ENCODE measurements at places on chromosomes 6 and 20. TPM values are rescaled to one million over a fixed set of nuclear protein-coding genes. Genes with fewer than 3 reads are reported as not detected.

The NXT1 gene
- polyA plus RNA-seq, result 8.8 TPM

The SPAG4 gene
- 51.3 TPM for polyA plus RNA-seq

The VWA7 gene
- 11.9 TPM for polyA plus RNA-seq

The CTCFL gene
- polyA plus RNA-seq, result not detected

The BPIFB2 gene
- polyA plus RNA-seq, result 0.05 TPM

The POPDC3 gene
- 0.84 TPM for polyA plus RNA-seq

The CARMIL1 gene
- polyA plus RNA-seq, result 5.9 TPM

The SCP2D1 gene
- not detected for polyA plus RNA-seq

The TMEM170B gene
- 0.49 TPM for polyA plus RNA-seq

The B3GALT4 gene
- polyA plus RNA-seq, result 8.7 TPM

The ADGRB3 gene
- 0.04 TPM for polyA plus RNA-seq

The GSTA3 gene
- not detected for polyA plus RNA-seq

The POU5F1 gene
- polyA plus RNA-seq, result 8.6 TPM

The OR2B6 gene
- not detected for polyA plus RNA-seq

The GTSF1L gene
- polyA plus RNA-seq, result not detected

The GINS1 gene
- polyA plus RNA-seq, result 0.52 TPM

The TCP11 gene
- not detected for polyA plus RNA-seq

The HTR1B gene
- polyA plus RNA-seq, result 0.05 TPM

The CBLN4 gene
- polyA plus RNA-seq, result 1.3 TPM

The PLN gene
- 2.1 TPM for polyA plus RNA-seq

The CNKSR3 gene
- polyA plus RNA-seq, result 21.3 TPM

The PACRG gene
- polyA plus RNA-seq, result 7.1 TPM

The LRFN2 gene
- 0.72 TPM for polyA plus RNA-seq

The CD40 gene
- polyA plus RNA-seq, result 10.0 TPM

The KCNK15 gene
- 0.42 TPM for polyA plus RNA-seq

The DYNLT2 gene
- polyA plus RNA-seq, result 2.9 TPM

The EGFL8 gene
- 46.8 TPM for polyA plus RNA-seq

The FHL5 gene
- 2.4 TPM for polyA plus RNA-seq

All from pancreas (tissue), 10 donors.